HL-60 (cell line): ENCODE measurements at places on chromosomes 5 and 9.

- no peak for DNase-seq
Measured at GRCh38 chr9:97930972-97931371, 7.0 kb downstream of the HEMGN start.

DNA sequence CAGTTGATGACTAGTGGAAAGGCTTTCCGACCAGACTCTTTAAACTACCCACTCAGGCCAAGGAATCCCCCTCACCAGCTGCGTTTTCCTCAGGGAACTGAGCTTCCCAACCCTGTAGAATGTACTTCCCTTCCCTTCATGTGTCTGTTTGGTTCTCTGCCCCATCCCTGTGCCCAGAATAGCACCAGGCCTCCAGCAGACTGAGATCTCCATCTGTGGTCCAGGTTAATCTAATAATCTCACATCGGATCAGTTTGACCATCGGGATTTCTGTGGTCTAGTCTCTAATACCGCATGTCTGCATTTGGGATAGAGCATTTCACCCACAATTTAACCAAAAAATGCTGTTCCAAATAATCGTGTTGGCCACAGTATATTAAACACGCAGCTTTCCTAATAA, 237.2 kb downstream of the ROR2 start:
- DNase-seq = no peak

- DNase-seq = peak; percentile 15
Measured at GRCh38 chr9:75889577-75889976, 896 bp upstream of the PCSK5 start.

- no peak for DNase-seq
Measured at GRCh38 chr5:76986825-76987526, 34.1 kb downstream of the CRHBP start.

DNA sequence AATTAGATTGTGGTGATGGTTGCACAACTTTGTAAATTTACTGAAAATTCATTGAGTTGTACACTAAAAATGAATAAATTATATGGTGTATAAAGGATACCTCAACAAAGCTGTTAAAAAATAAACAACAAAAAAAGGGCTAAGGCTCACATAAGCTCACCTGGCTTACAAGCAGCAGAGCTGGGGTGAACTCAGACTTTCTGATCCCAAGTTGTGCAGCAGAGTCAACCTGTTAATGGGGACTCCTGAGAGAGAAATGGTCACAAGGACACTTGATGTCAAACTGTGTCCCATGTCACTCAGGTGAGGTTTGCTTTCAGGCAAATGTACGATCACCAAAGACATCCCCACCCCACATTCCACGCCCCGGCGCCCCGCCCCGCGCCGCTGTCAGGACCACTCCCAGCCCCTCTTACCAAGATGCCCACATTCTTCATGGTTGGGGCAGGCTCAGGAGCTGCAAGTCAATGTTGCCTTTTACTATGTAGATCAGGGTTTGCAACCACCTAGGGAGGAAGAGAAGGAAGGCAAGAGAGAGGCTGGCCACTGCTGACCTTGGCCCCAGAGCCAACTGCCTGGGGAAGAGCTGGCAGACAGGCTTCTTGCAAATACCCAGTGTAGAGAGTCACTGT, 22.4 kb upstream of the SLC36A1 start:
- DNase-seq = no peak

- DNase-seq = no peak
Measured at GRCh38 chr5:591746-592145, 20.4 kb upstream of the CEP72 start.

DNA sequence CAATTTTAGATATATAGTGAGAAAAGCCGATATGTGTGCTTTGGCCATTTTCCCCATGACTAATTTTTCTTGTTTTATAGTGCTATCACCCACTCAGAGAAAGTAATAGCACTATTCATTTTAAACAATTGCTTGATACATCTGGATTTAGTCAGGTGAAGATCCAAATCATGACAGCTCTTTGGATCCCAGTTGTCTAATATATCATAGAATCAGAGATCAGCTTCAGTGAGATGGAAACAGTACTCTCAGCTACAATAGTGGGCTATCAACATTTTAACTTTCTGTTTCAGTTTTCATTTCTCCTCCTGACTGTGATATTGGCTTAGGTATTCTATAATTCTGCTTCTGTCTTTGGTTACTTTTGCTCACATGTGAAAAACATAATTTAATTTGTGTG, 38.7 kb downstream of the VCAN start:
- DNase-seq = no peak

DNA sequence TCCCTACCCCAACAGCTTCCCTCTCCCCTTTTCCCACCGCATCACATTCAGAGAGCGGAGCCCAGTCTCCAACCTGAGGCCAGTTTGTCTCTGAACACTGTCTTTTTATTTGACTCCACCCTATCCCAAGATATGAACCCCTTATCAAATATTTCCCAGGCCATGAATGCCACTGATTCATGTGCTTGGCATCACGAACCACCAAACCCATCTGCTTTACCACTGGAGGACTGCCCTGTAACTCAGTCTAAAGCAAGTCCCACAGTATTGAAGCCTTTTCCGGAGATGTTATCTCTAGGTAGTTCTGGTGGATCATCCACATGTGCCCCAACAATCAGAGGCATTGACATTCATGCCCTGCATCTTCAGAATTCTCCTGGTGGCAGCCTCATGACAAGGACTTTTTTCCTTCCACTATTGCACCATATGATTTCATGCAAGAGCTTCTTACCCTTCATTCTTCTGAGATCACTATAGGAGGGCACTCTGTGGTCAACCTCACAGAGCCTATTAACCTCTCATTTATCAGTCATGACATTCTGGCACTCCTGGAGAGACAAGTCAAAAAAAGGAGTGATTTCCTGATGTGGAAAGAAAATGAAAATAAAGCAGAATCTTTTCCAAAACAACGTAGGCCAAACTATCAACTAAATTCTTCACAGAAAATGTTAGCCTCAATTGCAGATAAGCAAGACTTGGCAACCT, 12.3 kb upstream of the SPATA31D4 start:
- DNase-seq = no peak

GRCh38 chr5:142387024-142387682, 62.3 kb upstream of the SPRY4 start:
- DNase-seq = no peak

- no peak for DNase-seq
Measured at GRCh38 chr5:174000076-174000475, 11.1 kb downstream of the C5orf47 start.

- DNase-seq = no peak
Measured at GRCh38 chr5:93886917-93887361, 145.5 kb upstream of the POU5F2 start.

- no peak for DNase-seq
Measured at GRCh38 chr9:130453487-130453886, 8.7 kb downstream of the ASS1 start.

GRCh38 chr5:180816608-180817534, 14.3 kb upstream of the MGAT1 start:
- no peak for DNase-seq

- DNase-seq = no peak
Measured at GRCh38 chr5:8057769-8058168, 188.8 kb downstream of the MTRR start.

GRCh38 chr9:8734760-8735159, 935.2 kb upstream of the DMAC1 start:
- DNase-seq = no peak

- no peak for DNase-seq
Measured at GRCh38 chr9:13550519-13550918, 271.0 kb upstream of the MPDZ start.

GRCh38 chr9:135281791-135282737, 194.6 kb downstream of the OLFM1 start:
- no peak for DNase-seq

- no peak for DNase-seq
Measured at GRCh38 chr5:4065472-4066320, 470.1 kb downstream of the IRX1 start.

DNA sequence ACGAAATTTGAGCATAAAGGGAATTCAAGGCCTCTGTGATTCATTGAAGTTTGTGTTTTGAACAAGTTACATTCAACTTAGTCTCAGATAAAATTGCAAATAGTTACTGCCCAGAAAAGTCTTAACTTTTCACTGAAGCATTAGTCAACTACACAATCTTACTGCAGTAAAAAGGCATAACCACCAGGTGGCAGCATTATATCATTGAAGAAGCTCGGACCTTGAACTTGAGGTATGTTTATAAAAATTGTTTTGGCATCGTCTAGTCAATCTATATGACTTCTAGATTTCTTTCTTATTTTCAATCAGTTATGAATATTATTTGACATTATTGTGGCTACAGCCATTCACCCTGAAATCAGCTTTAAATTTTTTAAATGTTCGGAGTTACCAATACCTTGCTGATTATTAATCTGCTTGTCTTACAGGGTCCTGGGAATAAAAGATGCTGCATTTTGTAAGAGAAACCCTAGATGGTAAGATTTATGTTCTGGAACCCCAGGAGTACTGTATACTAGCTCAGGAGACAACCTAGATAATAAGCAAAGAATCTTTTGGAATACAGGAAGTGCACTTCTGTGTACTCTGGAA, 83.9 kb upstream of the GRAMD2B start:
- peak; percentile 28 for DNase-seq

- DNase-seq = no peak
Measured at GRCh38 chr5:173494446-173494845, 122.0 kb downstream of the BOD1 start.
